ENCODE measurements at places on chromosomes 16 and 17. TPM values are rescaled to one million over a fixed set of nuclear protein-coding genes. Genes with fewer than 3 reads are reported as not detected.
A peak's percentile ranks its signal among the peaks of the same experiment; 100 is the strongest.

Gene TBC1D3
- not detected for total RNA-seq

Gene DRC3
- total RNA-seq, result 0.95 TPM

DNA sequence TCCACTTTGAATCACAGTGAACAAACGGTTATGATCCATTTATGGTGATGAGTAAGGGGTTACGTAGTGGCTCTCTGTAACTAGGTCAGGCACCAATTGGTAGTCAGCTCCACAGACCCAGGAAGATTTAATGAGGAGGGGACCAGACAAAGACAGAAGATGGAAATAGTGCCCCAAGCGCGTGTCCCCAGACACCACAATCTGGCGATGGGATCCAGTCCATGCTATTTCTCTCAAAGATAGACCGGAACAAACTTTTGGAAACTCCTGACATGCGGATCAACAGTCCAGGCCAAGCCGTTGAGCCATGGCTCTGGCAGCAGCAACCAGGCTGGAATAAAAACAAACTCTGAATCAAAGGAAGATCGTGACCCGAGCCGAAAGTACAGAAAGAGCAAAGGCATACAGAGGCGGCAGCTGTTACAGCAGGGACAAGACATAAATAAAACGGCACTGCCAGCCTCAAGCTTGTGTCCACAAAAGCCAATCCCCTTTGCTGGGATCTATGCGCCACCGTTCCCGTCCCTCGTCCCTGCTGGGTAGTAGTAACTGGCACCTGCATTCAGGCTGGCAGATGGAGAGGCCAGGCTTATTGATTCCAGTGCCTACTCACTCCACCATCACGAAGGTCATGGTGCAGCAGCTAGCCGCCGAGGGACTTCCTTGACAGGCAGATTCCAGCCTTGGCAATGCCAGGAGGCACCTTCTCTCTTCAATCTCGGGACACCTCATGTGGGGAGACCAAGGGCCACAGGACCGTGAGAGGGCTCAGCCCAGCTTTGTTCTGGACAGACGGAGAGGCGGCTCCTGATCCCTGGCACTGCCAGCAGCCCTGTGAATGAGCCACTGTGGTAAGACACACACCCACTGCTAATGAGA, 50.2 kb downstream of the CDH11 start:
- no peak for DNase-seq

DNA sequence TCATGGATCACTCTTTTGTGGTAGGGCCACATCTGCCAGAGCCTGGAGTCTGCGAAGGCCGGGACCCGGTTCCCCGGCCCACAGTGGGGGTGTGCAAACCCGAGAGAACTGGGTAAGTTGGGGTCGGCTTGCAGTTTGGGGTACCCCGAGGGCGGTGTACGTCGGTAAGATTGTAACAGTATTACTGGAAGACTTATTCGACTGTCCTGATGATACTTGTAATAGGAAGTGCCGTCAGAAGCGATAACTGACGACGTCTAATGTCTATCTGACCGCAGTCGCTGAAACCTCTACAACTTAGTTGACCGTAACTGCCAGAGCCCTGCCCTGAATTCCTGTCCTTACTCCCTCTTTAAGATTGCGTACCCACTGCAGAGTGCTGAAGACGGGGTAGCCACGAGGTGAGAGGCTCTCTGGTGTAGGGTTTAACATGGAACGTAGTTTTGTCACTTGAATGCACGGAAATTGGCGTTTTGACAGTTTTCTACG, 24.0 kb downstream of the TRPV2 start:
- DNase-seq, result peak; percentile 45

- no peak for DNase-seq
Observed at GRCh38 chr17:73958453-73958852, 245.0 kb upstream of the RPL38 start.

DNA sequence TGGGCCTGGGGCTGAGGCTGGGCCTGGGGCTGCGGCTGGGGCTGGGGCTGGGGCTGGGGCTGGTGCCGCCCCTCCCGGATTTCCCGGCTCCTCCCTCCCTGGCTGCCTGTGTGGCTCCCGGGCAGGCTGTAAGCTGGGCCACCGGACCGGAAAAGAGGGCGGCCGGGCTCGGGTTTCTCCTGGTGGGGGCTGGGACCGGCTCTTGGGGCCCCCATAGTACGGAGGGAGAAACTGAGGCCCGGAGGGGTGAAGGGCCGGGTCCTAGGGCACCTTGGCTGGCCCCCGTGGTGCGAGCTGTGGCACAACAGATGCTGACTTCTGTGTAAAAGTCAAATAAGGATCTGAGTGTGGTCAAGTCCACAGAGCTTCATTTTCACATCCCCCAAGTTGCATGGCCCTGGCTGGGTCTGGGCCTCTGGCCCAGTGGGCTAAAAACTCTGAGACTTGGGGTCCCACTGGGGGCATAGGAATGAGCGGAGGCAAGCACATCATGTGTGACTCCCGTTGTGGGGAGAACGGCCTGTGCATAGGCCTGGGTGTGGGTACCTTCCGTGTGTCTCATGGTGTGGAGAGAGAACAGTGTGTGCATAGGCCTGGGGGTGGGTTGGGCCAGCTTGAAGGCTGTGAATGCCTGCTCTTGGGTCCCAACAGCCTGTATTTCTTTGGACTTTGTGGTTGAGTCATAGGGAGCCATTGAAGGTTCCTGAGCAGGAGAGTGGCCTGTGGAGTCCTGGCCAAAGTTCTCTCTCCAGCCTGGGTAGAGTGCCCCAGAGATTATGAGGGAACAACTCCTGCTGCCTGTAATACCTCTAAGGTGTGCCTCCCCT, 123.9 kb upstream of the CIBAR2 start:
- DNase-seq, result no peak

- peak; percentile 70 for DNase-seq
Observed at GRCh38 chr17:45852535-45853297, 8.0 kb downstream of the SPPL2C start.
